ENCODE measurements at places on chromosomes 16 and 17.

GRCh38 chr16:67236563-67237395 is 9.8 kb downstream of the TMEM208 start:
- DNase-seq: peak; percentile 92

- peak; percentile 23 for DNase-seq
Observed at GRCh38 chr16:27346819-27347218, 33.0 kb downstream of the IL4R start.

DNA sequence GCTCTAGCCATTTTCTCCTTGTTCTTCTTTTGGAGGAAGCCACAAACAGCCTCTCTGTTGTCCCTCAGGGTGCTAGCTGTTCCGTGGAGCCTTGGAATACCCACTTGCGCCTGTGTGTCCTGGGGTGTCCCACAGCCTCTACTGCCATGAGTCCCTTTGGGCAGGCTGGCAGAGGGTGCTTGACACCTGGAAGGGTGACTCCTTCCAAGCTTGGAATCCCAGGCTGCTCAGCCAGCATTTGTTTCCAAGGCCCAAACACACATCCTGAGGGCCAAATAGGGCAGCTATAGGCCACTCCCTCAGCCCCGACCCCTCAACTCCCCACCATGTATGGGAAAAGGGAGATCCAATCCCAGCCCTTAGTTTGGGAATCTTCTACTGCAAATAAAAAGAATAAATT is 14.9 kb downstream of the ZNHIT3 start:
- DNase-seq: no peak

DNA sequence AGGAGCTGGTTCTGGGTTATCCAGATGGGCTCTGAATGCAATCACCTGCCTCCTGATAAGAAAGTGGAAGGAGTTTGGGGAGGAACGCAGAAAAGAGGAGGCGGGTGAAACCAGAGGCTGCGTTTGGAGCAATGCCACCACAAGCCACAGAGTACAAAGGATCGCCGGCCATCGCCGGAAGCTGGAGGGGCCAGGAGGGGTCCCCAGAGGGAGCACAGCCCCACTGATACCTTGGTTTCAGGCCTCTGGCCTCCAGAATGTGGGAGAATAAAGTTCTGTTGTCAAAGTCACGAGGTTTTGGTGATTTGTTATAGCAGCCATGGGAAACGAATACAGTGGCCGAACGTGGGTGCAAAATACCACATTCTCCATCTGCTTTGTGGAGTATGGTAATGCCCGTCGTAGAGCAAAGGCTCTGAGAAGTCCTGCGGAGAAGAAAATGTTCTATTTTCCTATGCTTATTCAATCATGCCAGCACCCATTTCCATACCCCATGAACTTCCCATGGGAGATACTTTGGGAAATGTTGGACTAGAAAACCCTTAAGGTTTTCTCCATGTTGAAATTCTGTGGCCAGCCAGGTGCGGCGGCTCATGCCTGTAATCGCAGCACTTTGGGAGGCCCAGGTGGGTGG is 51.4 kb downstream of the ZDHHC7 start:
- peak; percentile 60 for DNase-seq

DNA sequence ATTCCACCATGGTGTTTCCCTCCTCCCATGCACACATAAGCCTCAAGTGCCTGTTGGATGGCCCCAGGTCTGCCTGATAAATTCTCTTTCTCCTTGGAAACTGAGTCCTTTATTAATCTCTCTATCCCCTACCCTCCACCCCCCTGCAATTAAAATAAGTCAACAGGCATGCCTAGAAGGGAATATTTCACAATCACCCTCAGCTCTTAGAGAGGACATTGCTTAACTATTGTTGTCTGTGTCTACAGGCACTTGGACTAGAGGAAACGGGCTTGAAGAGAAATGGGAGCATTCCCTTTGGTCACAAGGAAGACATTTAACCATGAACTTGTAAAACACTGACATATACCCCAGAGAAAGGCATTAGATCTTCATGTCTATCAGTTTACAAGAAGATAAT is 39.5 kb downstream of the RCVRN start:
- DNase-seq: no peak

DNA sequence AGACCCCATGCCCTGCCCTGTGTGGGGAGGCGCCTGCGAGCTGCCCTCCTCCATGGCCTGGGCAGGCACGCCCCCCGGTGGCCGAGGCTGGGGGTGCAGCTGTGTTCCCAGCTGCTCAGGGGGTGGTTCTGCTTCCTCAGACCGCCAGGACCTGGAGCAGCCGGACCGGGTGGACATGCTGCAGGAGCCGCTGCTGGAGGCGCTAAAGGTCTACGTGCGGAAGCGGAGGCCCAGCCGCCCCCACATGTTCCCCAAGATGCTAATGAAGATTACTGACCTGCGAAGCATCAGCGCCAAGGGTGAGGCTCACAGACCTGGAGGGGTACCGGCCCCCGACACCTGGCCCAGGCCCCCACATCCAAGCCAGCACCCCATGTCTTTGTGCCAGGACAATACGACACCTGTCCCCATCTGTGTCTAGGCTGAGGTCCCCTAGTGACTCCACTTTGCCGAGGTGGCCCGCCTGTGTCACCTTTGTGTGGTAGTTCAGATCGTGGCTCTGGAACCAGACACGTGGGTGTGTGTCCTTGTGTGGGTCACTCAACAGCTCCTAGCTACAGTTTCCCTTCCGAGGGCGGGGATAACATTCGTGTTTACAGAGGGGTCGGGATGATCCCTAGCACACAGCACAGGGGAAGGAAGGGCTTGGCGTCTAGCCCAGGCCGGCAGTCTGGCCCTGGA is 9.3 kb downstream of the GJD3 start:
- DNase-seq: peak; percentile 75

DNA sequence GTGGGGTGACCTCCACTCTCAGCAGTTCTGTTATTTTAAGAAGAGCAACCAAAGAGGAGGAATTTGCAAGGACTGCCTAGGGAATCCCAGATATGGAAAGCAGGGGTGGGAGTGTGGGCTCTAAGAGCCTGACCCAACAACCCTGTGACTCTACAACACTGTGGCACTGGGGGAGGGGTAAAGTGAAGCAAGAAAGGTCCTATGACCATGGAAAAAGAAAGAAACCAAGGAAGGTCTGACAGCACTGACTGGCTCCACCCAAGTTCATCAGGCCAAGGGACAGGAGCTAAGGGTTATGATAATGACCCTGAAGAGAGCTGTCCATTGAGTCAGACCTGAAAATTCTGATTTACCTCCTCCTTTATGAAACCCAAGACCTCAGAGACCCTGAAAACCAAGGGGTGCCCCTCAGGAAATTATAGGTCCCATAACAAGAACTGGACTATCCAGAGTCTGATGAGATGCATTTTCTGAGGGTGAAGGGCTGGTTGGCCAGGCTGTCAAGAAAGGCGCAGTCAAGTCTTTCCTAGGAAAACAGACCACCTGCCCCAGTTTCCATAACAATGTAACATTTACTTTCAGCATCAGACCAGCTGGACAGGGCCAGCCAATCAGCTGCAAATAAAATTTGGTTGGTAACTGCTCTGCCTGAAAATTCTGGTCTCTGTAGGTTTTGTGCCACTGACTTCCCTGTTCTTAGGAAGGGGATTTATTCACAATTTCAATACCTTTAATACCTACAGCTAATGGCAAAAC is 53.8 kb upstream of the MTMR4 start:
- no peak for DNase-seq

DNA sequence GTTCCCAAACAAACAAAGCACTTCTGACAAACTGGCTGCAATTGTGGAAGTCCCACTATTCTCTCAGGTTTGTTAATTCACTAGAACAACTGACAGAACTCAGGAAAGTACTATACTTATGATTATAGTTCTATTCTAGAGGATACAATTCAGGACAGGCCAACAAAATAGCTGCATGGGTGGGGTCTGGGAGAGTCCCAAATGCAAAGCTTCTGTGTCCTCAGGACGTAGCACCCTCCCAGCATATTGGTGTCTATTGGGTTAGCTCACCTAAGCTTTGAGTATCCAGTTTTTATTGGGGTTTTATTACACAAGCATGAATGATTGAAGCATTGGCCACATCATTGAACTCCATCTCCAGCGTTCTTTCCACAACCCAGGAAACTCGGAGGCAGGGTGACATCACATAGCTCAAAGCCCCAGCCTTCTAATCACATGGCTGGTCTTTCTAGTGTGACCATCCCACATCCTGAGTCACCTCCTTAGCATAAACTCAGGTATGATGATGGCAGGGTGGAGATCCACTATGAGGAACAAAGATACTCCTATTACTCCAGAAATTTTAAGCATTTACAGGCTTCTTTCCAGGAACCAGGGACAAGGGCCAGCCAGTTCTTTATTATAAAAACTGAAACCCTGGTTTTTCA is 43.9 kb upstream of the CCNF start:
- DNase-seq: no peak

- DNase-seq: no peak
Observed at GRCh38 chr17:6096201-6097004, 26.2 kb downstream of the WSCD1 start.

GRCh38 chr17:39709319-39709997 is 9.6 kb downstream of the ERBB2 start:
- DNase-seq: no peak

- no peak for DNase-seq
Observed at GRCh38 chr17:34125921-34126320, 129.2 kb upstream of the CCL2 start.

DNA sequence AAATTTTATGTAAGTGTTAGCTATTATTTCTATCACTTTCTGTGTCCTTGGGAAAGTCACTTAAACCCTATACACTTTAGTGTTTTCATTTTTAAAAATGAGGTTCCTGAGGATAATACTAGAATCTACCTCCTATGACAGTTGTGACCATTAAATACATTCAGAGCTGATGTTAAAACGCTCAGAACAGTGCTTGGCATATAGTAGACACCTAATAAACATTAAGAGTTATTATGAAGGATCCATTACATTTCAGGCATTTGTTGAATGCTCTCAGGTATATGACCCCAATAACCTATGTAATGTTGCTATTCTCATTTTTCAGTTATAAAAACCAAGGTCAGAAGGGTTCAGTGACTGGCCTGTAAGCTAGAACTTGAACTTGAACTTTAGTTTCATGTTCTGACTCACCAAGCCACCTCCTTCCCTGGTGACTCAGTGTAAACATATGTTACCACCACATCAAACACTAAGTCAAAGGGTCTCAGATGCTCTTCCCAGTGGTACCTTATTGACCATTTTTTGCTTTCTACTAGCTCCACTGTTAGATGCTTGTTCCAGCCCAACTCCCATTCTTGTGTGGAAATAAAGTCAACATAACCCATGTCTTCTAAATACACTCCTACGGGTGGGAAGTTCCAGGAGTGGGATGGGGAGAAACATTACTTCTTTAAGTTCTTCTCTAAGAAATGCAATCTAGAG is 47.6 kb downstream of the HSD17B2 start:
- DNase-seq: no peak

GRCh38 chr16:16083421-16084156 is 134.2 kb downstream of the ABCC1 start:
- DNase-seq: peak; percentile 89

- peak; percentile 85 for DNase-seq
Observed at GRCh38 chr16:2964475-2965336, 631 bp downstream of the KREMEN2 start.

GRCh38 chr17:60640503-60640902 is 37.1 kb upstream of the BCAS3 start:
- peak; percentile 20 for DNase-seq

DNA sequence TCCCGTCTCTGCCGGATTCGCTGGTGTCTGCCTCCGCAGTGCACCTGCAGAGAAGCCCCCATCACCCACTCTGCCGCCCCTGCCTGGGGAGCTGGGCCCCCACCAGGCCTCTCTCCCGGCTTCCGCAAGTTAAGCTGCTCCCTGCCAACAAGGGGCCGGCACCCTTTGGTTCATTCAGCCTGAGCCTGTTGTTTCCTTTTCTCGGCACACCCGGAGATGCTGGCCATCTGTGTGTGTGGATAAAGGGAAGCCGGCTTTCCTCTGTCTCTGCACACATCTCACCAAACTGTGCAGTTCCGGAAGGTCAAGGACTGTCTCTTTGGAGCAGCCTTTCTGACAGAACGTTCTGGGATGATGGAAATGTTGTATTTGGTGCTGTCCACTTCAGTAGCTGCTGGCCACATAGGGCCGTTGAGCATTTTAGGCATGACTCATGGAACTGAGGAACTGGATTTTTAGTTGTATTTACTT is 6.8 kb downstream of the MAPK8IP3 start:
- DNase-seq: no peak

GRCh38 chr17:65277576-65277975 is 140.4 kb downstream of the RGS9 start:
- DNase-seq: no peak

- DNase-seq: no peak
Observed at GRCh38 chr16:15483857-15484256, 49.5 kb downstream of the BMERB1 start.

DNA sequence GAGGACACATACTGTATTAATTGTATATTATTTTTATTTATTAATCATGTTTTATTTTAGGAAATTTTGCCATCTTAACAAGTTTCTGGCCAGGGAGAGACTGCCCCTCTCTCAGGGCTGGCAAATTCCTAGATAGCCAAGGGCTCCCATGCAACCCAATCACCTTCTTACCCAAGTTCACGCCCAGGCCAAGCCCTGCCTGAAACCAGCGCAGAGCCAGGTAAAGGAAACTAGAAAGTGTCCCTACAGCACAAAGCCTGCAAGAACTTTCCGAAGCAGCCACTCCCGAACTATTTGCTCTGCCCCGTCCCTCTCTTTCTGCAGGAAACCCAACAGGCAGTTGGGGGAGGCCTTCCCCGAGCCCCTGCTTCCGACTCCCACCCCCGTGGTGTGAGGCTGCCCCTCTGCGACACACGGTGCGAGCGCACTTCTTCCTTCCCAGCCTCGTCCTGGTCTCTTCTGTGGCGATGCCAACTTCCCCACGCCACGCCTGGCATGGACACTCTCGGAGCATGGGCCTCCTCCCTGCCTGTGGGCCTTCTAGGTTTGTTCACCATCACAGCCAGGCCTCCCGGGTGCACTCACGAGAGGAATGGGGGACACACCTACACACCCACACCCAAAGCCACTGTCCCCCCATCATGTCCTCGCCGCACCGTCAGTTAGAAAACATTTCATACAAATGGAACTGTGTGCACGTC is 100.4 kb downstream of the ZNF778 start:
- DNase-seq: no peak

- DNase-seq: no peak
Observed at GRCh38 chr17:1464186-1464585, 8.2 kb upstream of the CRK start.

DNA sequence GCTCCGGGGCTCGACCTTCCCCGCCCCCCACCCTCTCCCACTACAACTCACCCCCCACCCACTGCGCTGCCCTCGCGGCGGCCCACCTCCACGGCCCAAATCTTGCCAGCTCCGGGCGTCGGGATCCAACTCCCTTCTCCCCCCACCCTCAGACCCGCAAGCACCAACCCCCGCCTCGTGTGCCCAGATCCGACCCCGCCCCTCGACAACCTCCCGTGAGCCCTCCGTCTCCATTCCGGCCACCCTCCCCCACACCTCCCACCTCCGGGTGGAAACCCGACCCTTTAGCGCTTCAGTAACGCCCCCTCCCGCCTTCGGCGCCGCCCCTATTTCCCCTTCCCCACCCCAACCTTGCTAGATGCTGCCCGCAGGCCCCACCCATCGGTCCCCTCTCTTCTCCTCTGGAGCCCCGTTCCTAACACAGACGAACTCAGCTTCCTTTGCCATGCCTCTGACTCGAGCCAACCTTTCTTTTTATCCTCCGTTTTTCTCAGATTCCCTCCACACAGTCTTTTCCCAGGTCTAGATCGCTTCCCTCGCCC is 717 bp downstream of the UBE2Z start:
- DNase-seq: peak; percentile 91

GRCh38 chr16:75342308-75342811 is 90.9 kb upstream of the BCAR1 start:
- DNase-seq: no peak
